ENCODE measurements at places on chromosomes 13 and 19.

DNA sequence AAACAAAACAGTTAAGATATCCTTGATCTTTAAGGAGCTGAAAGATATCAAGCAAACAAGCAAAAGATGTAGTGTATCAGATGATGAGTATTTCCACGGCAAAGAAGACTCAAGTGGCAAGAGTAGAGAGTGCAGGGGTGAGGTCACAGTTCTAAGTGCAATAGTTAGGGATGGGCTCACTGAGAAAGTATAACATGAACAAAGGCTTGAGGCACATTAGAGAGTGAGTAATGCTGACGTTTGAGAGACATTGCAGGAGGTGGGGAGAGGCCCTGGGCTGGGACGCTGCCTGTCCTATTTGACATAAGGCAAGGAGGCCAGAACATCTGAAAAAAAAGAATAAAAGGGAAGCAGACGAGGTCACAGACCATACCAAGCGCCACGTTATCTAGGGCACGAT, 1.4 kb downstream of the DUXA start:
- no peak for DNase-seq

DNA sequence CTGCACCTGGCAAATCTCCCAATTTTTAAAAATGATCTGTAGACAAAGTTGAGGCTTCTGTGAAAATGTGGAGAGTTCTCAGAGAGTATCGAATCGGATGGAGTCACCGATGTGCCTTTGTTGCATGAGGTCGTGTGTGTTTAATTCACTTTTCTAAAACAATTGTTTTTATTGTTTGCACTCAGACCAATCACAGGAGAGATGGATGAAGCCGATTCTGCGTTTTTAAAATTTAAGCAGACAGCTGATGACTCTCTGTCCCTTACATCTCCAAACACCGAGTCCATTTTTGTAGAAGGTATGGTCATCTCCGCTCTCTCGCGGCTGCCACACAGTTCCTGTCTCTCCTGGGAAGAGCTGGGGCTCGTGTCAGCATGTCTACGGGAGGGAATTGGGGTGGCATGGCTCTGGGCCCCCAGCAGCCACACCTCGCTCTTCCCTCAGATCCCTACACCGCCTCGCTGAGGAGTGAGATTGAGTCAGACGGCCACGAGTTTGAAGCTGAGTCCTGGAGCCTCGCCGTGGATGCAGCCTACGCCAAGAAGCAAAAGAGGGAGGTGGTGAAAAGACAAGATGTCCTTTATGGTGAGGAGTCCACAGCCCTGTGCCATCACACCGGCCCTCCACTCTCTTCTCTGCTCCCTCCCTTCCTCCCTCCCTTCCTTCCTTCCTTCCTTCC, 47.2 kb downstream of the PEX11G start:
- no peak for DNase-seq

- peak; percentile 69 for DNase-seq
Observed at GRCh38 chr13:109785141-109785891, 1.1 kb downstream of the IRS2 start.

GRCh38 chr13:31045286-31046081, 113.0 kb downstream of the TEX26 start:
- peak; percentile 94 for DNase-seq

- no peak for DNase-seq
Observed at GRCh38 chr13:33875618-33876401, 57.9 kb downstream of the RFC3 start.

GRCh38 chr13:93670866-93671265, 444.3 kb downstream of the GPC6 start:
- no peak for DNase-seq

GRCh38 chr19:45761714-45762113, 7.3 kb downstream of the SIX5 start:
- DNase-seq: no peak

DNA sequence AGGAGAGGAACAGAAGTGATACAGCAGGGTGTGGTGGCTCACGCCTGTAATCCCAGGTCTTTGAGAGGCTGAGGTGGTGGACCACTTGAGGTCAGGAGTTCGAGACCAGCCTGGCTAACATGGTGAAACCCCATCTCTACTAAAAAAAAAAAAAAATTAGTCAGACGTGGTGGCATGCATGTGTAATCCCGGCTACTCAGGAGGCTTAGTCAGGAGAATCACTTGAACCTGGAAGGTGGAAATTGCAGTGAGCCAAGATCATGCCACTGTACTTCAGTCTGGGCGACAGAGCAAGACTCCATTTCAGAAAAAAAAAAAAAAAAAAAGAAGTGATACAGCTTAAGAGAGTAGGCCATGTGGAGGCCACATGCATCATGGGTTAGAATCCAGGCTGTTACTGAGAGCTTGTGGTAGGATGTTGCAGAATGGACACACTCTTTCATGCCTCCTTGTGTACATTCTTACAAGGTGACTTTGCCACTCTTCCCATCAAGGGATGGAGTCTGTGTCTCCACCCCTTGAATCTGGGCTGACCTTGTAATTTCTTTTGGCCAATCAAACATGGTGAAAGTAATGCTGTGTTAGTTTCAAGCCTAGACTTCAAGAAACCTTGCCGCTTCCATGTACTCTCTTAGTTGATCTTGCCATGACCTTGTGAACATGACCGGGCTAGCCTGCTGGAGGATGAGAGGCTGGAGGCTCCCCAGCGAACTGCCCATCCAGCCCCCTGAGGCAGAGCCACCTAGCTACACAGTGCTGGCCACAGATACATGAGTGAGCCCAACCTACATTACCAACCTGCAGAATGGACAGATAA, 12.3 kb downstream of the FAM187B start:
- DNase-seq: no peak

- DNase-seq: no peak
Observed at GRCh38 chr13:43579321-43579720, 207.5 kb downstream of the ENOX1 start.

GRCh38 chr13:75585153-75585552, 35.6 kb downstream of the UCHL3 start:
- DNase-seq: no peak

DNA sequence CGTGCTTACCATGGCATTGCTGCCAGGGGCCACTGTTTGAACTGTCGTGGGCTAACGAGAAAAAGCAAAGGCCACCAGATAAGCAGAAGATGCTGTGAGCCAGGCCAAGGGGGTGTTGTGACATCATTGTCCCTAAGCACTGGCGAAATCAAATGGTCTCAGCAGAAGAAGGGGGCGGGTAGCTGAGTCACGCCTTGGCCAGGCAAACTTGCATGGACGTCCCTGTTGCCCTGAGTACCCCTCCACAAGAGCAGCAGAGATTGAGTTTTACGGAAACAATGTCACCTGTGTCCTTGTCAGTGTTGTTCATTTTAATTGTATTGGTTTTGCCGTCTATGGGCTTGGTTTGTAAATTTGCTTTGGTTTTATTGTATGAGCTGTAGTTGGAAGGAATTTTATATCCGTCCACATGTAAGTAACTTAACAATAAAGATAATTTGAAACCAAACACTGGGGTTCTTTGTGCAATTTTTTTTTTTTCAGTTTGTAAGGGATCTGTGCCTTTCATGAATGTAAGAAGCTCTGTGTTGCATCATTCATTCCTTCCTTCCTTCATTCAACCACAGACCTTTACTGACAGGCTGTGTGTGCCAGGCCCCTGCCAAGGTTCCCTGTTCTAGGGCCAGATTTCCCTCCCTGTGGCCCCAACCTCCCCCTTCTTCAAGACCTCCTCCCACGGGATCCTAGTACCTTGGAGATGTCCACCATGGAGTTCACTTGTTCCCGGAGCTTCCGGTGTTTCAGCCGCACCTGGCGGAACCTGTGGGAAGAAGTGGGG, 12.3 kb downstream of the KCNN4 start:
- DNase-seq: no peak

- no peak for DNase-seq
Observed at GRCh38 chr13:67158903-67159302, 71.2 kb downstream of the PCDH9 start.

DNA sequence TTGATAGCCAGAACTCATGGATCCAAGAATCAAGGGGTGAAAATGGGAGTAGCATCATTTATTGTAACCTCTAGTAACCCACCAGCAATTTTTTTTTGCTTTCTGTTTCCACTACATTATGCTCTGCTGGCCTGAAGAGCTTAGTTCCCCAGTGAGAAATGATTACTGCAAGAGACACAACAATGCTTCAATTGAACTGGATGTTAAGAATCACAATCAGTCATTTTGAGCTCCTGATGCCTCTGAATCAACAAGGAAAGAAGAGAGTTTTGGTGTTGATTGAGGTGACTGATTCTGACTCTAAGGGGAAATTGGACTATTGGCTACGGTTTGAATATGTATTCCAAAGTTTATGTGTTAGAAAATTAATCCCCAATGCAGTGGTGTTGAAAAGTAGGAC, 1084.4 kb downstream of the SLITRK1 start:
- no peak for DNase-seq

DNA sequence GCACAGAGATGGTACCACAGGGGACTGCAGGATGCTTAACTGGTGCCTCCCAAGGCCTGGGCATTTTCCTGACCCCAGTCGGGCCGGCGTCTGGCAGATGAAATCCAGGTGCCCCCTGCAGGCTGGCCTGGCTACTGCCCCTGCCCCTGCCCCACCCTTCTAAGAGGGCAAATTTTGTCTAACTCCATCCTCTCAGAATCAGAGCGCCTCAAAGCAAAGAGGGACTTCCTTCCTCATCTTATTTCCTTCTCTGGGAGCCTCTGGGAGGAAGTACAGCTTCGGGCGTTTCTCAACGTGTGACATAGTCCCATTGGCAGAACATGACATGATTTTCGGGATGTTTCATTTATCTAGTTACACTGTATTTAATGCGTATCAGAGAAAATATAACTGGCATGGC, 2.7 kb downstream of the PRKACA start:
- DNase-seq: no peak

DNA sequence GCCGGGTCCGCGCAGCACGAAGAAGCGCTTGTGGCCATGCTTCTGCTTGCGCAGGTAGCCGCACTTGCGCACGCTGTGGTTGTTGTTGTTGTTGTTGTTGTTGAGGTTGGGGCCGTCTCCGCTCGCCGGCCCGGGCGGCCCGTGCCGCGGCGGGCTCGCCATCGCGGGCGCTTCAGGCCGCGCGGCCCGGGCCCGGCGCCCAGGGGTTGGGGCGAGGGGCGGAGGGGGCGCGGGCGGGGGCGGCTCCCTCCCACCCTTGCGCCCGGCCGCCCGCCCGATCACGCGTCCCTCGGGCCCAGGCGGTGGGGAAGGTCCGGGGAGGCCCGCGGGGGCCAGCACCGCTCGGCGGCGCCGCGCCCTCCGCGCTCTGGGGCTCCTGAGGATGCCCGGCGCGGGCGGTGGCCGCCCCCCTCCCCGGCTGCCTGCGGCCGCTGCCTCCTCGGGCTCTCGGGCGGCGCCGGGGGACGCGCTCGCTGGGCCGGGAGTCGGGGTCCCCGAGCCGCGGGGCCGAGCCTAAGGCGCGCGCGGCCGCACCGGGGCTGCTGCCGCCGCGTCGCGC, 412 bp downstream of the IRS2 start:
- no peak for DNase-seq

DNA sequence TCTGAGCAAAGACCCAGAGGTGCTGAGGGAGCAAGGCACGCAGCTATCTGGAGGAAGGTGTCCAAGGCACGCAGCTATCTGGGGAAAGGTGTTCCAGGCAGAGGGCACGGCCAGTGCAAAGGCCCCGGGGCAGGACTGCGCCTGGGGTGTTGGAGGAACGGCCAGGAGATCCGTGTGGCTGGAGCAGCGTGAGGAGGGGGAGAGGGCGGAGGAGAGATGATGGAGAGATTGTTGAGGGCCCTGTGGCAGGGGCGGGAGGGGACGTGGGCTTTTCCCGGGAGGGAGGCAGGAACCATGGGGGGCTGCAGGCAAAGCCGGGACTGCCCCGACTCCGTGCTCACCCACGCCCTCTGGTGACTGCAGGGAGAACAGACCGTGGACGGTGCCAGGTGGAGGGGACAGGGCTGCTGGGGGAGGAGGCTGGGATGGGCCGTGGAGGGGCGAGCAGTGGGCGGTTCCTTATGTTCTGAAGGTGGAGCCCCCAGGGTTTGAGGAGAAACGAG, 13.3 kb upstream of the MISP start:
- DNase-seq: peak; percentile 31

GRCh38 chr19:15404097-15404779, 14.6 kb downstream of the AKAP8L start:
- no peak for DNase-seq

- no peak for DNase-seq
Observed at GRCh38 chr19:38700350-38700901, 43.8 kb downstream of the CAPN12 start.

- peak; percentile 17 for DNase-seq
Observed at GRCh38 chr19:38727868-38728660, 16.2 kb downstream of the CAPN12 start.

DNA sequence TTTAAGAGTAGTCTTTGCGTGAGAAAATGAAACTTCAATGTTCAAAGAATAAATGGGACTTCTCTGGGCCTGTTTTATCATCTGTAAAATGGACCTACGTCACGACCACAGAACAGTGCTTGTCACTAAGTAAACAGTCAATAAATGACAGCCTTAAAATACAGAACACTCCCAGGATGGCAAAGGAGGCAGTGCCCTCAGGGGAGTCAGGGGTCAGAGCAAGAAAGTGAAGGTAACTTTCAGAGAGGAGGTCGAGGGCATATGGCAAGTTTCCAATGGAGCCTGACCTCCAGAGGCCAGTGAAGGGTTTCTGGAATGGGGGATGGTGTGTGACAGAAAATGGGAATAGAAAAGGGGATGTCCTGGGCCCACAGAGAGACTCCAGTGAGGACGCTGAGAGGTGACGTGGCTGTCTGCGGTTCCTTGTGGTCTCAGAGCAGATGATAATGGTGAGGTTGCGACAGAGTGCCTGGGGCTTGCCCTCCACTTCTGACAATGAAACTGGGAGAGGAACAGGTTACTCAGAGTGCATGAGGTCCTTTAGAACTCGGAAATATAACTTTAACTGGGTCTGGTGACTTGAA, 91.8 kb downstream of the UBL3 start:
- no peak for DNase-seq

DNA sequence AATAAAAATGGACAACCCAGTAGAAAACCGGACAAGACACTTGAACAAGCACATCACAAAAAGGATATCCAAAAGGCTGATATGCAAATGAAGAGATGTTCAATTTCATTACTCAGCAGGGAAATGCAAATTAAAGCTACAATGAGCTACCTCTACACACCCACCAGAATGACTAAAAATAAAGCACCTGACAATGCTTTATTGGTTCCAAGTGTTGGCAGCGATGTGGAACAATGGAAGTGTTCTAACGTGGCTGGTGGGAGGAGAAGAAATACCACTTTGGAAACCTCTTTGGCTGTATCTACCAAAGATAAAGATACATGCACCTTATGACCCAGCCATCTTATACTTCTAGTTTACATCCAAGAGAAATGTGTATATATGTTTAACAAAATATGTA, 3.7 kb upstream of the ACP7 start:
- DNase-seq: no peak

DNA sequence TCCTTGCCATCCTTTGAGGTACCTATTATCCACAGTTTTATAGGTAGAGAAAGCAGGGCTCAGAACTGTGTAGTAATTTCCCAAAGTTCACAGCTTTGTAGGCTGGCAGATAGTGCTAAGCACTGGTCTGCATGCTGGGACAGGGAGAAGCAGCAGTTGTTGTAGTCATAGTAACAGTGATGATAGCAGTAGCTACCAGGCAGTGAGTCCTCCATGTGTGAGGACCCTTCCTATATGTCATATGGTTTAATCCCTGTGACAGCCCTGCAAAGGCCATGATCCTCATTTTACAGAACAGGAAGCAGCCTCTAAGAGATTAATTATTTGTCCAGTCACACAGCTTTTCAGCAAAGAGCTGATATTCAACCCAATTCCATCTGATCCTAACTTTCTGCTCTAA, 21.0 kb downstream of the SERP2 start:
- DNase-seq: no peak
